ENCODE measurements at places on chromosomes 4 and X. TPM values are rescaled to one million over a fixed set of nuclear protein-coding genes. Genes with fewer than 3 reads are reported as not detected.

Gene SFRP2
- not detected for total RNA-seq

Gene ZDHHC15
- total RNA-seq: 0.05 TPM

Gene MCTS1
- 57.4 TPM for total RNA-seq

Gene SLC10A6
- not detected for total RNA-seq

Gene SRPX
- total RNA-seq: 140 TPM

Gene UCHL1
- total RNA-seq: not detected

Gene CENPI
- total RNA-seq: 6.8 TPM

Gene SPANXN4
- not detected for total RNA-seq

Gene SPANXC
- total RNA-seq: 11.7 TPM

Gene SORBS2
- total RNA-seq: 39.2 TPM

Gene SLC4A4
- total RNA-seq: 0.88 TPM

Gene MAGEA12
- 115 TPM for total RNA-seq

Gene AFF2
- not detected for total RNA-seq

Gene AGA
- 54.7 TPM for total RNA-seq

Gene MAGEA9B
- not detected for total RNA-seq

Gene BEX1
- total RNA-seq: 5.4 TPM

Gene ZCCHC18
- total RNA-seq: 3.0 TPM

Gene HSD17B13
- total RNA-seq: 0.72 TPM

Gene BLOC1S4
- total RNA-seq: 22.6 TPM

Gene KIAA0232
- total RNA-seq: 11.7 TPM

Gene LANCL3
- total RNA-seq: 0.75 TPM

Gene TXK
- total RNA-seq: 1.5 TPM

Gene MAGEB2
- total RNA-seq: 0.15 TPM

Gene CXorf49
- not detected for total RNA-seq

Gene SNCA
- 11.4 TPM for total RNA-seq

Gene BMX
- 2.1 TPM for total RNA-seq

Gene SPANXD
- total RNA-seq: 7.1 TPM

Gene TRO
- total RNA-seq: 3.3 TPM

Gene MTTP
- total RNA-seq: not detected

Gene ASMT
- total RNA-seq: not detected

Gene HPGD
- total RNA-seq: not detected

Gene DGAT2L6
- not detected for total RNA-seq

Gene TLR1
- total RNA-seq: 0.49 TPM

Gene PAGE2
- 116 TPM for total RNA-seq

Gene KLKB1
- not detected for total RNA-seq

Gene MUC7
- not detected for total RNA-seq

Gene SSX4
- 0.53 TPM for total RNA-seq

Gene MED12
- total RNA-seq: 33.2 TPM

Gene MAGEA10
- 10.1 TPM for total RNA-seq

Gene JAKMIP1
- not detected for total RNA-seq

Gene IL1RAPL1
- total RNA-seq: 35.0 TPM

Gene SULT1B1
- total RNA-seq: 0.11 TPM

Gene RRH
- not detected for total RNA-seq

Gene ATP8A1
- 1.8 TPM for total RNA-seq

Gene TMEM156
- 5.9 TPM for total RNA-seq

Gene NLRP2B
- not detected for total RNA-seq

Gene ZFYVE28
- total RNA-seq: 3.6 TPM

Gene MAGEB10
- not detected for total RNA-seq

Gene VCX3B
- 34.5 TPM for total RNA-seq

Gene BEX2
- total RNA-seq: 19.2 TPM

Gene NIPAL1
- 4.1 TPM for total RNA-seq

Gene MAGEB1
- total RNA-seq: not detected

Gene CTAG2
- total RNA-seq: 2.5 TPM

Gene RIPPLY1
- not detected for total RNA-seq

Gene SUPT20HL2
- total RNA-seq: not detected

Gene CFAP99
- total RNA-seq: not detected

Gene DCLK2
- total RNA-seq: 2.8 TPM

Gene CENPVL1
- not detected for total RNA-seq

Gene ADRA2C
- total RNA-seq: 0.16 TPM

All from A375 (cell line).